ENCODE measurements at places on chromosomes 1 and 21.

DNA sequence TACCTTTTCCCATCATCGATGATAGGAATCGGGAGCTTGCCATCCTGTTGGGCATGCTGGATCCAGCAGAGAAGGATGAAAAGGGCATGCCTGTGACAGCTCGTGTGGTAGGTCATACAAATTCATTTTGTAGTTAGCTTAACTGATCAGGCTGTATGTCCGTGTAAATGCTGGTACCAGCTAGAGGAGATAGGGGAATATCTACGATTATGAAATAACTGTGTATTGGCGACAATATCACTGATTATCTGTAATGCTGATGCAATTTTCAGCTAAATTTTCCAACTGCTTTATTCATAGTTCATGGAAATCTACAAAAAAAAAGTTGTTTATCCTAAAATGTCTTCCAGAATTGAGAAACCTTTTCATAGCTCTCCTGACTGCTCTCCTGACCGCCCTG is 8.3 kb downstream of the PRDX6 start:
- no peak for DNase-seq

DNA sequence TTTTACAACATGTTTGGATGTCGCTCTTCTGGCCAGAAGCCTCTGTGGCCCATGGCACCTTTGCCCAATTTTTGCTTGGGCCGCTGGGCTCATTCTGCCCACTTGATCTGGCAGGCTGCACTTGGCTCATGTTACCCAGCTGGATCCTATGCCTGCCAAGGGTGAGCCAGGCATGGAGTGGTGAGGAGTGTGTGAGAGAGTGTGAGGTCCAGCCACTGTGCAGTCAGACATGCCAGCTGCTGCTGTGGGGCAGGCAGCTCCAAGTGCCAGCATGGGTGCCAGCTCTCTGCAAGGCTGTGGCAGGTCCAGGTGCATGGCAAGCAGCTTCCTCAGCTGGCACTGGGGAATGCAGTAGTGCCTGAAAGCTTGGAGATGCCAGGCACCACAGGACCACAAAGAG is 71.0 kb downstream of the EBNA1BP2 start:
- no peak for DNase-seq

GRCh38 chr1:185229981-185230380 is 73.0 kb downstream of the SWT1 start:
- no peak for DNase-seq

DNA sequence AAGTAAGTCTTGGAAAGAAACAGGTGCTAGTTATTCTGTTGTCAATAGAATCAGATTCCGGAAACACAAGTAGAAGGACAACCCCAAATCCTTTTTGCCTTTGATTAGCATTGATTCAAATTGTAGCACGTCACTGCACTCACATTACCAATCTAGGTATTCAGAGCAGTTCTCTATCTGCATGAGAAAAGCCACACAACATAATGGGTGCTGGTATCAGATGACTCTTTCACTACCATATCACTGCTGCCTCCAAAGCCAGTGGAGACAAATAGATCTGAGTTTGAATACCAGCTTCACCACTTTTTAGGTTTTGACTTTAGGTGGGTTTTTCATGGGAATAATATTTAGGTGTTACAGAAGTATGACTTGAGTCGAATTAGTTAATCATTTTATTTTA is 38.9 kb downstream of the RTCA start:
- no peak for DNase-seq

- no peak for DNase-seq
These were observed 116.8 kb upstream of the ATP1A1 start for GRCh38 chr1:116256286-116256649.

DNA sequence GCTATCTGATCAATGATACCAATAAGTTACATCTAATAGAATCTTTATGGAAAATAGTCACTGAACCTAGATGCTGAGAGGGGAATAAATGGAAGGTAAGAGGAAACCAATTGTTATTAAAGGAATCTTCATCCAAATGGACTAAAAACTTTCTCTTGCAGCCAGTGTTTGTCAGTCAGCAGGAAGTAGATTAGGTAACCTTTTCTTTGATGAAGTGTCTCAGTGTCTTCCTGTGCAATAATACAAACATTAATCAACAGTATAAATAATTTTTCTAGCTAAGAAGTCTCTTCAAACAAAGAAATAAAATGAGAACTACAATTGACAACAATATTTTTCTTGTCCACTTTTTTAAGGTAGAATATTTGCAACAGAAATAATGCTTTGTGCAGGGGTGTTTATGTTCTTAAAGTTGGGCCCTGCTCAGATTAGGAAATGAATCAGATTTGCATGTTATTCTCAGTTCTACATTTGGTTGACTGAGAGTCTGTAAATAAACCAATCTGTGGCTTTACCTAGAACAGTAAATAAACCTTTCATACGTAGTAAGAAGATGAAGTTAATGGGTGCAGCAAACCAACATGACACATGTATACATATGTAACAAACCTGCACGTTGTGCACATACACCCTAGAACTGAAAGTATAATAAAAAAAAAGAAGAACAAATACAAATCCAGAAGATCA is 391.4 kb downstream of the MRPL39 start:
- no peak for DNase-seq

- DNase-seq, result peak; percentile 49
These were observed 1.6 kb downstream of the ADAMTS5 start for GRCh38 chr21:26965040-26965906.

GRCh38 chr1:41656068-41656467 is 171.6 kb upstream of the EDN2 start:
- no peak for DNase-seq

DNA sequence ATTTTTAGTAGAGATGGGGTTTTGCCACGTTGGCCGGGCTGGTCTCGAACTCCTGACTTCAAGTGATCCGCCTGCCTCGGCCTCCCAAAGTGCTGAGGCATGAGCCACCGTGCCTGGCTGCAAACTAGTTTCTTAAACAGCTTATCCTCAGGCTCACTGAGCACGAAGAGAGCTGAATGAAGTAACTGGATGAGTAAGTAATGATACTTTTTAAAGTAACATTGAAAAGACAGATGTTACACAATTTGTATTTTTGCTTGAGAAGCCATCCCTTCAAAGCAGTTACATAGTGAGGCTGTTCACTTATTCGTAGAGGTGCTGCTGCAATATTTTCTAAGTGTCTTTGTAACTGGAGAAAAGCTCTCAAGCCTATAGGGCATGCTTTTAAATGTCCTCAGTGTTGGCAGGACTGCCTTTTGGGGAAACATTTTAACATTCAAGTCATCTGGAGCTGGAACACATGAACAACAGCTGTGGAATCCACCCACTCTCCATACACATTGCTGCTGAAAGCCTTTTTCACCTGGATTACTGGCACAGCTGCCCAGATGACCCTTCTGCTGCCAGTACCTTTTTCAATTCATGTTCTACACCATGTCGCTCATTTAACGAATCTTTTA is 2.7 kb upstream of the YBX1 start:
- DNase-seq, result no peak

- DNase-seq, result no peak
These were observed 1.4 kb downstream of the DUSP10 start for GRCh38 chr1:221740369-221740992.

DNA sequence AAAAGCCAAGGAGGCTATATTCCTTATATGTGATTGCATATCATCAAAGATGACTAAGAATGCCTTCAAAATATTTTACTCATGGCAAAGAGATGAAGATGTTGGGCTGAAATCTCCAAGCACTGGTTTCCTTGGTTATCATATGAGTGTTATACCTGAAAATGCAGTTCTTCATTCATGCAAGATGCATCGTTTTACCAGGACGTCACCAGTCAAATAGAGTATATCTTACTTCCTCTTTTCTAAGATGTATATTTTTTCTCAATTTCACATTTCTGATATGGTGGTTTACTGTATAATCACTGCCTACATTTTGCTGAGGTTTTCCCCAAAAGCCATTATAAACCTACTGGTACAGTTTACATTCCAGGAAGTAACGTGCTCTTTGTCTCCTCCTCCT is 1085.7 kb downstream of the NCAM2 start:
- DNase-seq, result no peak

GRCh38 chr1:46489169-46489637 is 433 bp upstream of the DMBX1 start:
- peak; percentile 72 for DNase-seq

DNA sequence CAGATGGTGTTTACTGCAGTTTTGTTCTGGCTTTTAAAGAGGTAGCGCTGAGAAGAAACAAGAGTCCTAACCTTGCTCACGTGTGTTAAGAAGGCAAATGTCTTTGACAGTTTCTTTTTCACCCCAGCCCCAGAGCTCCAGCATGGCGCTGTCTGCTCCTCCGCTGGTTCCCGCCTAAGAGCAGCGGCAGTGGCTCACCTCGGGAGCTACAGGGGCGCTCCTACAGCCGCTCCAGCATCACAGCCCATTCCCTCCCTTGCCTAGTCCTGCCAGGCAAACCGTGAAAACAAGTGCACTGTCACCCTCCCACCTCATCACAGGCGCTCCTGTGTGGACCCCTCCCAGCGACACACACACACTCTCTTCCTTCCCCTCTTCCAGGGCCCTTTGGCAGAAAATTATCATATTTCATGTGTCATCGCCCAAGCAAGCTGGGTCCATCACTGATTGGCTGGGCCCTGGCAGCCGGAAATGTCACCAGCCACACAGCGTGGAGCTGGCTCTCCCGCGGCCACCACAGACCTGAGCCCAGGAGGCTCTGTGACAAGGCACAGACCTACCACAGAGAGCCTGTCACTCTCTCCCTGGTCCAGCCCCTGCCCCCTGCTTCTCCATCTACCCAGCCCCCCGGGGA is 1.2 kb upstream of the HIVEP3 start:
- DNase-seq, result peak; percentile 88

- DNase-seq, result no peak
These were observed 1420.4 kb upstream of the PRMT6 start for GRCh38 chr1:105636052-105636451.

GRCh38 chr1:119147661-119148090 is 7.2 kb upstream of the WARS2 start:
- no peak for DNase-seq

DNA sequence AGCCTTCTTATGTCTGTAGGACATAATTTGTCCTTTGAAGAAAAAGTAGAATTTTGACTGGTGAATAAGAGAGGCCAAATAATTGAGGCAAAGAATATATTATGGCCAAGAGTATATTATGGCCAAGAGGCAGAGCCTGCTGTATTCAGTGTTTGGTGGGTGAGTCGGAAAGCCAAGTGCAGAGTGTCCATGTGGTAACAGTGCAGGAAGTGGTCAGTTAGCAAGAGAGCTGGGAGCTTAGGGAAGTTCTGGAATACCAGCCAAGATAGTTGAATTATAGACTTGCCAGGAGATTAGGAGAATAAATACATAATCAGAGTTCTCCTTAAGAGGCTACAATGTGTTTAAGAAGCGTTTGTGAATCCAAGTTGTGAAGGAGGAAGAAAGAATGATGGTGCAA is 131.5 kb upstream of the LMO4 start:
- no peak for DNase-seq

- DNase-seq, result no peak
These were observed 208.3 kb upstream of the RUNX1 start for GRCh38 chr21:35257413-35257812.

DNA sequence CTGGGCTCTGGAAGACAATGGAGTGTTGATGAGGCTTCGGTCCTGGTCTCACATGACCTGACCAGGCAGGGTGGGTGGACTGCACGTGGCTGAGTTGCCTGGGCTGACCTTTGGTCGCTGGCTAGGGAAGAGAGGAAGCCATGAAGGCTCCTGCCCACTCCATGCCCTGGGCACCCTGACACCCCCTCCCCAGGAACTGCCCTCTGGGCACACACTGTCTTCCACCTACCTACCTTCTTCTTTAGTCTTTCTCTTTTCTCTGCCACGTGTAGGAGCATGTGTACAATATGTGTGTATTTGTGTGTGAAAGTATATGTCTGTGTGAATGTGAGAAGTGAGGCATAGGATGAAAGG is 15.1 kb downstream of the POU3F1 start:
- DNase-seq, result no peak

- DNase-seq, result no peak
These were observed 104.3 kb downstream of the GPATCH2 start for GRCh38 chr1:217526636-217527035.

GRCh38 chr1:153985341-153985912 is 712 bp downstream of the RAB13 start:
- DNase-seq, result no peak

GRCh38 chr1:230137337-230137815 is 70.3 kb downstream of the GALNT2 start:
- no peak for DNase-seq

- no peak for DNase-seq
These were observed 98.1 kb downstream of the TM2D1 start for GRCh38 chr1:61626816-61627215.

GRCh38 chr1:108892356-108893140 is 15.8 kb downstream of the GPSM2 start:
- no peak for DNase-seq

- no peak for DNase-seq
These were observed 954.4 kb downstream of the NCAM2 start for GRCh38 chr21:21952566-21952965.

DNA sequence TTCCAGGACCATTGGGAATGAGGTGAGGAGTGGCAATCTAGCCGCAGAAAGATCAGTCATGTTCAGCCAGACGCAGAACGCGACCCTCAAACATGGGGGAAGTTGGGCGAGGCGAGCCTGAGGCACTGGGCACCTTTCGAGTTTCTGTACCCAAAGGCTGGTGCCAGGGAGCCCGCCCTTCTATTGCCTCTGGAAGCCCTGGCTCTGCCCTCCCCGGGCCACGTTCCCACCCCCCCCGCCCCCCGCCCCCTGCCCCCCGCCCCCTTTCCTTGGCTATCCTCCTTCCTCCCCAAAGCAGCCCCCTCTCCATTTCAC is 2.2 kb upstream of the ZBTB7B start:
- peak; percentile 75 for DNase-seq

All from activated CD8-positive, alpha-beta memory T cell treated with anti-CD3 and anti-CD28 coated beads, Interleukin-2, amount 50 U/mL, for 48 hours (primary cell).